ENCODE measurements at places on chromosomes 3 and 15.

- DNase-seq = no peak
These were observed 7.6 kb upstream of the COL8A1 start for GRCh38 chr3:99630815-99631214.

GRCh38 chr15:50415752-50416404 is 8.3 kb upstream of the USP8 start:
- no peak for DNase-seq

- DNase-seq = no peak
These were observed 112.0 kb downstream of the WNT7A start for GRCh38 chr3:13767896-13768295.

GRCh38 chr3:4601892-4602291 is 108.7 kb downstream of the ITPR1 start:
- no peak for DNase-seq

DNA sequence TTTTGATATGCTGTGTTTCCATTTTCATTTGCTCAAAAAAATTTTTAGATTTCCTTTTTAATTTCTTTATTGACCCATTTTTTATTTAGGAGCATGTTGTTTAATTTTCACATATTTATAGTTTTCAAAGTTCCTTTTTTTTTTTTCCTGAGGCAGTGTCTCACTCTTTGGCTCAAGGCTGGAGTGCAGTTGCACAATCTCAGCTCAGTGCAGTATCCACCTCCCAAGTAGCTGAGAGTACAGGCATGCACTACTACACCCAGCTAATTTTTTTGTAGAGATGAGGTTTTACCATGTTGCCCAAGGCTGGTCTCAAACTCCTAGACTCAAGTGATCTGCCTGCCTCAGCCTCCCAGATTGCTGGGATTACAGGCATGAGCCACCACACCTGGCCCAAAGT is 36.2 kb downstream of the PFN2 start:
- no peak for DNase-seq

DNA sequence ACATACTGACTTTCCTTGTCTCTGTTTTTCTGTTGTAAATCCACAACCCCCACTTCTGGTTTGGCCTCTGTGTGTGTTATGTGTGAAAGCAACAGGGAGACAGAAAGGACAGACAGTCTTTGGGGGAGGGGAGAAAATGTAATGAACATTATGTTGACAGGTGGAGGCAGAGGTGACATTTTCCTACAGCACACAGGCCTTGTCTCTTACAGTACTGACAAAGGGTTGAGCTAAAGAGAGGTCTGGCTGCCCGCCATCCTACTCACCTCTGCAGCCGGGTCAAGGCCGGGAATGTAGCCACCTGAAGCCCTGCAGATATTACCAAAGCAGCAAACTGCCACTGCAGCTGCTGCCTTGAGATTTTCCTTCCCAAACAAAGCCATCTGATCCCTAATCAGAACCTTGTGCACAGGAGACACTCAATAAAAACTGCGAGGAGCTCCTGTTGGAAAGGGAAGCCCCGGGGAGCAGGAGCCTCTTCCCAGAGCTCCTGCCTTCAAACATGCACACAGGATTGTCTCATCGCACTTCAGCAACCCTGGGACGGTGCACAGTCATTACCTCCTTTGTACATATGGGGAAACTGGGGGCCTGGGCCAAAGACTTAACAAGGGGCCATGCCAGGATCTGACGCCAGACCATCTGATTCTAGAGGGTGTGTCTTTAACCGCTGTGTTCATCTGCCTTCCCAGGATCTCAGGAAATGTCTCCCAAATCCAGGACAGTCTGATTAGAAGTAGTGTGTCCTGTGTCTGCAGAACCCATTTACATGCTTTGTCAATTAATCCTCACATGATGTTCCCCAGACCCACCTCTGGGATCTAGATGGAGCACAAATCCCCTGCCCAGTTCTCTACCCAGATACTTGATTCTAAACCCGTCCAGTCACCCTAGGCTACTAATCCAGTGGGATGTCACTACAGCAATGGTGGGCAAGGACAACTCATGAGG is 14.2 kb downstream of the MYO5C start:
- DNase-seq = no peak

DNA sequence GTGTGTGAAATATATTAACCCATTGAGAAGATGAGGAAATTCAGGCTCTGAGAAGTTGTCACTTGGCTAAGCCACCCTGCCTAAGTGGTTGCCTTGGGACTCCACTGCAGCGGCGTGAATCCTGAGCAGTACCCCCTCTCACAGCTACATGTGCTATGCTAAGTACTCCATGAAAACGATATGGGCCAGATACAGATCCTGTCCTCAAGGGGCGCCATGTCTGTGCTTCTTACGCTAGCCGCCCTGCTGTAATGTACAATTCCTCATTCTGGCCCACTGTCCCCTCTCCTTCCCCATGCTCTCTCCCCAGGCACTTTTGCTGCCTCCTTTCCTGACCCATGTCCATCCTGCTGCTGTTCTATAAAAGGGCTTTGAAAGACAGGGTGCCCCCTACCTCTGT is 140.3 kb downstream of the FEZF2 start:
- no peak for DNase-seq

GRCh38 chr3:59212128-59212779 is 162.4 kb upstream of the CFAP20DC start:
- no peak for DNase-seq

GRCh38 chr3:17500618-17501017 is 241.8 kb downstream of the TBC1D5 start:
- DNase-seq = no peak

DNA sequence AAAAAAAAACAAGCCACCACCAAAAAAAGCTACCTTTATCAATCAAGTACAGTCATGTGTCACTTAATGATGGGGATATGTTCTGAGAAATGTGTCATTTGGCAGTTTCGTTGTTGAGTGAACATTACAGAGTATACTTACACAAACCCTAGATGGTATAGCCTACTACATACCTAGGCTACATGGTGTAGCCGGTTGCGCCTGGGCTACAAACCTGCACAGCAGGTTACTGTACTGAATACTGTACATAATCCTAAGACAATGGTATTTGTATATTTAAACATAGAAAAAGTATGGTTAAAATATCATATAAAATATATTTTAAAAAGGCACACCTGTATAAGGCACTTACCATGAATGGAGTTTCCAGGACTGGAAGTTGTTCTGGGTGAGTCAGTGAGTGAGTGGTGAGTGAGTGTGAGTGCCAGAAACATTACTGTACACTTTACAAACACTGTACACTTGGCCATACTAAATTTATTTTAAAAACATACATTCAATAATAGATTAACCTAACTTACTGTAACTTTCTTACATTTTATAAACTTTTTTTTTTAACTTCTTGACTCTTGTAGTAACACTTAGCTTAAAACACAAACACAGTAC is 25.9 kb upstream of the JMJD7 start:
- no peak for DNase-seq

GRCh38 chr3:147393261-147393942 is 12.9 kb downstream of the ZIC4 start:
- no peak for DNase-seq

- no peak for DNase-seq
These were observed 68.2 kb downstream of the EFCAB12 start for GRCh38 chr3:129360171-129360611.

GRCh38 chr3:182142928-182143327 is 431.2 kb downstream of the SOX2 start:
- no peak for DNase-seq

DNA sequence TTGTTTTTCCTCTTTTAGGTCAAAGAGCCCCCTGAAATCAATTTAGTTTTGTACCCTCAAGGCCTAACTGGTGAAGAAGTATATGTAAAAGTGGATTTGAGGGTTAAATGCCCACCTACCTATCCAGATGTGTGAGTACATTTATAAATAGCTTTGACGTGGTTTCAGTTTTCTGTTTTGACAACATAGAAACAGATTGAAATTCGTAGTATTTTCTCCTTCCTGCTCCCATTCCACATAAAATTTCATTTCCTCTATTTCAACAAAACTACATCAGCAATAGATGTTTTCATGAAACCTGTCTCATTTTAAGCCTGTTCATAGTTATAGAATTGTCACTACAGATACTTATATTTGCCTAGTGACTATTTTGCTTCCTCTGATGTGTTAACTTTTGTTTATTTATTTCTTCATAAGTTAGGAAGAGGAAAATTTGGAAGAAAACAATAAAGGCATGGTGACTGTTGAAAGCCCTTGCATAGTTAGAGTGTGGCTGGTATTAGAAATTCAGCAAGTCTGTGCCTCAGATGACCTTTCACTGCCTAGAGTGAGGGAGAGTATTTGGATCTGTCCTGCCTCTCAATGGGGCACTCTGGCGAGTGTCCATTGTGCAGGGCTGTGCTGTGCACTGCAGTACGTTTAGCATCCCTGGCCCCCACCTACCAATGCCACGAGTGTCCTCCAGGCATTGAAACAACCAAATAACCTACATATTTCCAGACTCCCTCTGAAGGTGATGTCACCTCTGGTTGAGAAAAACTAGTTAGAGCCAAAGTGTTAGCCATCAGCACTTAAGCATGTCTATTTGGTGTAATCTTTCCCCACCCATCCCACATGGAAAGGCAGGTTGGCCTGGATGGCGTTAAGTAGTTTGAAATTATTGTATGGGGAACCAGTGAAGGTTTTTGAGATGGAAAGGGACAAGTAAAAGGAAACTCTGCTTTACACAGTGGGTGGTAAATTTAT is 5.9 kb downstream of the EIF2AK4 start:
- no peak for DNase-seq

GRCh38 chr3:134317106-134317947 is 56.9 kb downstream of the AMOTL2 start:
- DNase-seq = no peak

DNA sequence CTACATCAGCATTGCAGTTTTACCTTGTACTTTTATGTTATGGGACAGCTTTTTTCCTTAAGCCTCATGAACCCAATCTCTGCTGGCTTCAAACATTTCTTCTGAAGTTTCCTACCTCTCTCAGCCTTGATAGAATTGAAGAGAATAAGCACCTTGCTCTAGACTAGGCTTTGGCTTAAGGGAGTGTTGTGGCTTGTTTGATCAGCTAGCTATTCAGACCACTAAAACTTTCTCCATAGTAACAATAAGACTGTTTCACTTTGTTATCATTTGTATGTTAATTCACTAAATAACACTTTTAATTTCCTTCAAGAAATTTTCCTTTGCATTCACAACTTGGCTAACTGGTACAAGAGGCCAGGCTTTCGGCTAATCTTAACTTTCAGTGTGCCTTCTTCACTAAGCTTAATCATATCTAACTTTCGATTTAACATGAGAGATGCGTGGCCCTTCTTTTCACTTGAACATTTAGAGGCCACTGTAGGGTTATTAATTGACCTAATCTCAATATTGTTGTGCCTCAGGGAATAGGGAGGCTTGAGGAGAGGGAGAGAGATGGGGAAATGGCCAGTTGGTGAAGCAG is 8.1 kb upstream of the TIGIT start:
- DNase-seq = no peak

DNA sequence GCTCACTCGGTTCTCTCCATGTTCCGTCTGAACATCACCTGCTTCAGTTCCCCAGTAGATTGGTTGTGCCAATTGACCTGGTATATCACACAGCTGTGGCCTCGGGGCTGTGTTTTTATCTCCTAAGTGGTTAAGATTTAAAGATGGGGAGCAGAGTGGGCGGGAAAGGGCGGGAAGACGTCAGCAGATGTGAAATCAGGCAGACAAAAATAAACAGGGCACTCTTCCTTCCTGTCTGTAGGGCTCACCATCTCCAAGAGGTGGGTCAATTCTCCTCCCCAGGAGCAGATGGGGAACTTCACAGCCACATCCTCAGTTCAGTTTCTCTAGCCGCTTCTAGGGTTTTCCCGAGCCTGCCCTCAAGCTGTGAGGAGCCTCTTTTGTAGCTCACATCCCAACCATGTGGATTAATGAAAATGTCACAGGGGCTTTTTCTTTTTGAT is 26.8 kb upstream of the LIMD1 start:
- peak; percentile 1 for DNase-seq

Data from stimulated activated naive CD4-positive, alpha-beta T cell treated with Interleukin-2 at 50 U/mL for 16 hours (primary cell).